ENCODE measurements at places on chromosomes 6 and 20.

GRCh38 chr6:165456286-165456685 lies 146.9 kb upstream of the C6orf118 start:
- no peak for DNase-seq

- peak; percentile 86 for DNase-seq
Measured at GRCh38 chr20:58623579-58624473, 27.3 kb upstream of the STX16 start.

DNA sequence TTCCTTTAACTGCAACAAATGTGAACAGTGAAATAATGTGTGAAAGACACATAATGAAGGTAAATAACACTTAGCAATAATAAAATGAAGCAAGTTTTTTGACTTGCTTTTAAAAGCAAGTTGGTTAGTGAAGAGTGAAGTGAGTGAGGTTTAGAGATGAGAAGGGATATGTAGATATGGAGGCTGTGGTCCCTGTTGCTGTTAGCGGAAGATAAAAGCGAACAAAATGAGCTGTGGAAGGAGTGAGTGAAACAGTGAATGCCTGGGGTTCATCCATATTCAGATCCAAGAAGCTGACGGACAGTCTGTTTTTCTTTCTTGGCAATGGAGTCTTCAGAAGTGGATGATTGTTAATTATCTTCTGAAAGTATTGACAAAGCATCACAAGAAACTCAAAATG lies 23.5 kb downstream of the ZBTB9 start:
- no peak for DNase-seq

DNA sequence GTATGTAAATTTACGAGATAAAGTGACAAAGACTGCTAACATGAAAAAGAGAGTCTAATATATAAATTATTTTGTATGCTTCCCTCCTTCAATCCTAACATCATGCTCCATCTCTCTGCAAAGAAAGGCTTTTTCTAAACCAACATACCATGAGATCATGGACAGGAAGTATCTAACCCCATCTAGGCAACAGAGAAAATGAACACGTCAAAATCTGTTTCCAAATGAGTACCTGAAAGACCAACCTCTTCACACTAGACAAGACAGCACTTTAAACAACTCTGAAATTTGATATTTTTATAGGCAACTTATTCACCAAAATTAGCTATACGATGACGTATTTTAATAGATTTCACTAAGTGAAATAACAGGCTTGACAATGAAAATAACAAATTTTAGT lies 54.6 kb downstream of the MAN1A1 start:
- no peak for DNase-seq

DNA sequence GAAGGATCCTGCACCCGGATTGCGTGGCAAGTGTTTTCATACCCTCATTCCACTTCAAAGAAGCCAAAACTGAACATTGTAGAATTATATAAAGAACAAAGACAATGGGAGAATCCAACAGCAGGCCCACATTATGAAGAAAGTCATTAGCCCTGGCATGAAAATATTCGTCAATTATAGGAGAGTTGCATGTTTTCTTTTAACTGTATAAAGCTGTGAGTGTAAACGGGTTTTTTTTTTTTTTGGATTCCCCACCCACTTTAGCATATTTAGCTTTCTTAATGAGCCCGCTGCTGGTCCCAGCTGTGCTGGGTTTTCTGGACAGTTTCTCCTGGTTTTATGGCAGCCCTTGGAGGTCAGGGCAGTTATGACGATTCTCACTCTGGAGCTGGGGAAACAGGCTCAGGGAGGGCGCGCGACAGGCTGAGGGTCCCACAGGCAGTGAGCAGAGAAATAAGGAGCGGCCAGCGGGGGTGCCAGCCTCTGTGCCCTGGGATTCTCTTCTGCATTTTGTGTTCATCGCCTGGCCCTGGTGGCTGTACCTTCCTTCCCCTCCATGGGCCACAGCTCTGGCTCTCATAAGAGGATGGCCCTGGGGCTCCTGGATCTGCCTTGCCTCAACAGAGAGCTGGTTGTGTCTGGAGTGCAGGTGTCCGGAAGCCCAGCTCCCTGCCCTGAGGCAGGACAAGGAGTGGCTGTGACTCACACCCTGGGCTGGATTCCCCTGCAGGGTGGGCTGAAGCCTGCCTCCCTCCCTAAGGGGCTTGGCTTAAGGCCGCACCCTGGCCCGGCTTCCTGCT lies 24.1 kb upstream of the SULF2 start:
- DNase-seq = no peak

- DNase-seq = peak; percentile 54
Measured at GRCh38 chr6:17820055-17820454, 113.3 kb upstream of the NUP153 start.

DNA sequence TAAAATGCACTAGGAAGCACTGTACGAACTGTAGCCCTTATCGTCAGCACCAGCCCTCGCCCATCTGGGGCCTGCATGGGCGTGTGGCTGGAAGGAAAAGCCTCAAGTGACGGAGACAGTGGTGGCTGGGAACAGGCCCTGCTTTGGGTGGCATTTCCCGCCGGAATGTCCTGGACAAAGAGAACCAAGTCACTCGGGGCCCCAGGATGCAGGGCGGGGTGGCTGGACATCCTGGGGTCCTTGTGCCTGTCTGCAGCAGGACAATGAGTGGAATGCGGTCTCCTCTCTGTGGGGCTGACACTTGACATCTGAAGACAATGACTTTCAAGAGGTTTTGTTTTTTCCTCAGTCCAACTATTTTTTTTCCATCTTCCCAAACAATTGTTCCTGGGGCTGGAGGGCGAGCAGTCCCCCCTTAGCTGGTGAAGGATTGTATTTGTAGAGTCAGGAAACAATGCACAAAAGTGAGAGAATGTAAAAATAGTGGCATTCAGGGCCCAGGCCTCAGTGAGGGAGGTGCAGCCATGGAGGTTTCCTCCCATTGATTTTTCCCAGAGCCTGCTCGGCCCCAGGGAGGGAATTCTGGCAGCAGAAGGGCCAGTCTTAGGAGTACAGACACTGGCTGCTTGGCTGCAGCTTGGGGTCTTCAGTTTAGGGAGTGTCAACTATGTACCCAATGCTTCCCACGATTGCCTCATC lies 64.4 kb downstream of the PREX1 start:
- no peak for DNase-seq

DNA sequence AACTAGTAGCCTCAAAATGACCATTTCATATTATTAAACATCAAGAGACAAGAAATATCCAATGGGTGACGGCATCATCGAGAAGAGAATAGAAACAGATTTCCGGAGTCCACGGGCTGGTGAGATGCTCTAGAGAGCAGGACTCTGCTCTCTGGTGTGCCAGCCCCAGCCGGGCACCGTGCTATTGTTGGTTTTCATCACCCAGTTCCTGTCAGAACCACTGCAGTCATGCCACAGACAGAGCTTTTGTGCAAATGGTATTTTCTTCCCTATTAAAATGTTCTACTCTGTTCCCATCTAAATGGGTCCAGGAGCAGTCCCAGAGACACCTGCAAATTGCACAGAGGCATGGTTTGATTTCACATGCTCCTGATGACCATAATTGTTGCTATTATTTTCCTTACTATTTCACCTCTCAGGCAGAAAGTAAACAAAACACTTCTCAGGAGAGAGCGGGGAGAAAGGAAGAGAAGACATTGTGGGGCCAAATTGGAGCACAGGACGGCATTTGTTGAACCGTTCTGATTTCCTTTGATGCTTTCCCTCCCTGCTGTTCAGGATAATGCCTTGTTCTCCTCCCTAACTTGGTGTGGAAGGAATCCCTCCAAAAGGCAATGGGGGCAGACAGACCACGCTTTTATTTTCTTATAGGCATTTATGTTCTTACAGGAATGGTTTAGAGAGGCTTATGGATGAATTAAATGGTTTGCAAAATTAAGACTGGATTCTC lies 11.4 kb upstream of the RAMACL start:
- DNase-seq = no peak

- DNase-seq = no peak
Measured at GRCh38 chr6:125529061-125529460, 220.4 kb upstream of the HEY2 start.
